ENCODE measurements at places on chromosomes 2 and 18.

DNA sequence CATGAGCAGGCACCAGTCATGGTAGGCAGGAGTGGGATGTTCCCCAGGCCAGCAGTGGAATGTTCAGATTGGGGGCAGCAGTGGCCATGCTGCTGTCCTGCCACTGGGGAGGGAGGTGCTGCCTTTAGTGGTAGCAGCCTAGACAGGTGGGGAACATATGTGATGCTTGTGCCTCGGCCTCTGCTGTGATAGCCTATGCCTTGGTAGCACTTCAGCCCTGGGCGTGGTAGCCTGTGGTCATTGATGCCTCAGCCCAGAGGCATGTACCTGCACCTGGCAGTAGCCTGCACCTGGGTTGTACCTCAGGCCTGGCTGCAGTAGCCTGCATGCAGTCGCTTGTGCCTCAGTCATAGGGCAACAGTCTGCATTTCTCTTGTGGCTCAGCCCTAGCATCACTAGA lies 7.1 kb downstream of the RFTN2 start:
- no peak for DNase-seq

- no peak for DNase-seq
These were observed 3.3 kb upstream of the HJURP start for GRCh38 chr2:233857511-233858141.

DNA sequence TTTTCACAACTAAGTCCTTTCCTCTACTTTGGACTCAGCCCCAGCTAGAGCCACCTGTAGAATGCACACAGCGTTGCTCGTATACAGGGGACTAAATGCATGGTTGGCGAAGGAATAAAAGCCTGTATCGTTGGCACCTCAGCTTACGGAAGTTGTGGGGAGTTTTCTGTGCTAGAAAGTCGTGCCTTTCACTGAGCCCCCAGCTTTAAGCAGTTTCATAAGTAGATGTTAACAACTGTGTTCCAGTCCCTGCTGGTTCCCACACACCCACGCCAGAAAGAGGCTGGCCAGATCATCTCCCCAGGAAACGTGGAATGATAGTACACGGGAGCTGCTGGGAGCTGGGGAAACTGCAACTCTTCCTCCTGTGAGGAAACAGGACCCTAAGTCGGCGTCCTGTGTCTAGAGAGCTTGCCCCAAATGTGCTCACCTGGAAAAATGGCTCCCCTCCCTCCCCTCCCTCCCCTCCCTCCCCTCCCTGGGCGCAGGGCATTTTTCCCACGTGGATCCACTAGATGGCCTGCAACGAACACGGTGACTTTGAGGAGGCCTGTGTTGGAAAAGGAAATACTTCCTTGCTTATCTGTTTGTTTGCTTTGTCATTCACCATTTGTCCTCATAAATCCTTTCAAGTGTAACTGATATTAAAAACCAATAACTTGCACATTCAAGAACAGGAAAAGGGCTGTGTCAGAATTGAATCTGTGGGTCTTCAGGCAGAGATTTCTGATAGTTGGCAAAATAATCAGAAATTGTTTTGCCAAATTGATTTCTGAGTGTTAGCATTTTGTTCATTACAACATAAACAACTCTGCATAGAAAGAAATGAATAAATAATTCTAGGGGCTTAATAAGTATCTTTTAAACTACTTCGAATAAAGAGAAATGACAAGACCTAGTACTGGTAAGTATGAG lies 43.9 kb upstream of the RFX8 start:
- peak; percentile 57 for DNase-seq

DNA sequence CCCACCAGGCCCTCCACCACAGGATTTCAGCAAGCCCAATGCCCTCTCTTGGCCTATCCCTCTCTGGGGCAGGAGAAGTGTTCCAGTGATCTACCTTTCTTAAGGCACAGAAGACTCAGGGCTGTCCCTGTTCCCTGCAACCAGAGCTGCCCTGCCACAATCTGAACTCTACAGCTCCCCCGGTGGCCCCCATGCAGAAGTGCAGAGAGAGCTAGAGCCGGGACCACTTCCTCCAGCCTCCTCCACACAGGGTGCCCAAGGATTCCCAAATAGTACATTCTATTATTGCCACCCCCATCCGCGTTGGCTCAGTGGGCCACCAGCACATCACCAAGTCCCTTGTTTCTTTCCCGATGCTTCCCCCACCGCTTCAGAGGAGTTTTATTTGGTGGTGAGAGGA lies 114.8 kb upstream of the PTPRM start:
- no peak for DNase-seq

DNA sequence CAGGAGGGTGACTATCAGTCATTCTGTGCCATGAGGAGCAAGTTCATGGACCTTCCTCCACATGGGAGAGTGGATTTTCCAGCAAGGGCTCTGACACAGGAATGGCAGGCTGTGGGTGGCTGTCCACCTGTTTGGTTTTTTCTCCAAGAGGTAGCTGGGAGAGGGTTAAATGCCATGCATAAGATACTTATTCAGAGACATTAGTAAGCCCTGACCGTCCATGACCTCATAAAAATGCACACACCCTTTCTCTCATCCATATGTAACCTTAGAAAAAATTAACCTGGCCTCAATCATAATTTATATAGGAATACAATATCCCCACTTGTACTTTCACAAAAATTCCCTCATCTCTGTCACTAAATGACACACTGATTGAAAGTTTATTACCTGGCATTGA lies 51.3 kb downstream of the NPPC start:
- DNase-seq: no peak

GRCh38 chr2:120218181-120218580 lies 5.0 kb downstream of the TMEM185B start:
- DNase-seq: no peak

Measured in fibroblast of lung (primary cell).